GM13976 (cell line): ENCODE measurements at places on chromosomes 12 and 14.
A peak's percentile ranks its signal among the peaks of the same experiment; 100 is the strongest.

GRCh38 chr12:102454808-102455760 is 25.3 kb downstream of the IGF1 start:
- DNase-seq: no peak

GRCh38 chr12:117857632-117858612 is 110.9 kb downstream of the KSR2 start:
- peak; percentile 82 for DNase-seq

DNA sequence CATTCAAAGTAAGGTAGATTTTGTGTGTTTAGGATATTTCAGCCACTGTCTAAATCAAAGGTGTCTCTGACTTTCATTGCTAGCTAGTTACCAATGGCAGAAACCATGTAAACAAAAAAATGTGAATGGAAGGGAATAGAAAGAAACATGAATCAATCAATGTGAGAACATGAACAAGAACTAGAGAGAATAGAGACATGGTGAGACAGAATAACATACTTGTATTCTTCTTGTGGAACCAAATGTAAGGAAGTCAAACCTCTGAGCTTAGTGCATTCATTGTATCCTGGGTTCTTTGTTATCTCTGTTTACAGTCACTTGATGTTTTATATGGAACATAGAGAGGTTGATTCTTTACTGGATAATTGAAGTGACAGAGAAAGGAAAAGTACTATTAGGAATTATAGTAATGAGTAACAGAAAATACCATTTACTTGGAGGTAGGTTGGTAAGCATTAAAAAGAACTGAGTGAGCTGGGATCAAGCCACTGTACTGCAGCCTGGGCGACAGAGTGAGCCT is 2.6 kb upstream of the WNK1 start:
- no peak for DNase-seq

DNA sequence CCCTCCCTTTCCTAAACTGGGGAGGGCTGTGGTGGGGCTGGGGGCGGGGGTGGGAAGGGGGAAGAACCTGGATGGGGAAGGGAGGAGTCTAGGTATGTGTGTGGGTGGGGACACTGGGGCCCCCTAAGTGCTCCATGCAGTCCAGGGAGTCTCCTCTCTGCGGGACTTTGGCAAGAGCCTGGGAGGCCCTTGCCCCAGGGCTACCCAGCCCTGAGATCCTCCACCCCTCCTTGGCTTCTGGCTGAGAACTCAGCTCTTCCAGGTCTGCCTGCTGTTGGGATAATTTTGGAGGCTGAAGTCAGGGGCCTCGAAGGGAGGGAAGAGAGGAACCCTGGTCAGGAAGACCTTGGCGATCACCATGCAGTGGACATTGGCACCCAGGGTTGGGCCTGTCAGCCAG is 2.2 kb upstream of the DLK1 start:
- DNase-seq: no peak

DNA sequence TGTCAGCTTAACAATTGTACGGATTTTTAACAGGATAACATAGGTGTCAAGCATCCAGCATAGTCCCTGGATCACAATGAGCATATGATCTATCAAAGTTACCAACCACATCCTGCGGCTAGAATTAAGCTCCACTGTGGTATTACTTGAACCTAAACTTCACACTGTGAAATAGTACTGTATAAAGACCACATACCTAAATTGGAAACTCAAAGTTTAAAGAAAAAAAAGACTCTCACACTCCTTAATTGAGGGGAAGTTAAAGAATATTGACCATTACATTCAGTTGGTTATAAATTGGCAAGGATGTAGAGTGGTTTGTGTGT is 133.0 kb upstream of the PZP start:
- DNase-seq: no peak

DNA sequence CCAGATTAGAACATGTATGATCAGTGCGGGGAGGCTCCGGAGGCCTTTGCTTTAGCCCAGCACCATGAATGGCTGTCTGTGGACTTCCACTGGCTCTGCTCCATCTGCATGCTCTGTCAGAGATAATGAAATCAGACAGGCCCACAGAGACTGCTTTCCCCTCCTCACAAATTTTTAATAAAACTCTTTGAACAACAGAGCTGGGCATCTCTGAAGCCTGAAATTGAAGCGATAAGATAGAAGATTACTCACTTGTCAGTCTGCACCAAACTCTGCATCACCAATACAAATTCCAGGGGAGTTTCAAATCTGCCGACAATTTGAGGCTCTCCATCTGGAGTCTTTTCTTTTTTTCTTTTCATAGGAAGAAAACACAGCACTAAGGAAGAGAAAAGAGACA is 110.0 kb downstream of the DYRK2 start:
- DNase-seq: no peak
